ENCODE measurements at places on chromosomes 5 and 9.

GRCh38 chr9:98429613-98430012 lies 174.2 kb upstream of the TBC1D2 start:
- DNase-seq: peak; percentile 50

- DNase-seq: peak; percentile 96
Observed at GRCh38 chr9:108551030-108551841, 304.6 kb downstream of the ACTL7B start.

DNA sequence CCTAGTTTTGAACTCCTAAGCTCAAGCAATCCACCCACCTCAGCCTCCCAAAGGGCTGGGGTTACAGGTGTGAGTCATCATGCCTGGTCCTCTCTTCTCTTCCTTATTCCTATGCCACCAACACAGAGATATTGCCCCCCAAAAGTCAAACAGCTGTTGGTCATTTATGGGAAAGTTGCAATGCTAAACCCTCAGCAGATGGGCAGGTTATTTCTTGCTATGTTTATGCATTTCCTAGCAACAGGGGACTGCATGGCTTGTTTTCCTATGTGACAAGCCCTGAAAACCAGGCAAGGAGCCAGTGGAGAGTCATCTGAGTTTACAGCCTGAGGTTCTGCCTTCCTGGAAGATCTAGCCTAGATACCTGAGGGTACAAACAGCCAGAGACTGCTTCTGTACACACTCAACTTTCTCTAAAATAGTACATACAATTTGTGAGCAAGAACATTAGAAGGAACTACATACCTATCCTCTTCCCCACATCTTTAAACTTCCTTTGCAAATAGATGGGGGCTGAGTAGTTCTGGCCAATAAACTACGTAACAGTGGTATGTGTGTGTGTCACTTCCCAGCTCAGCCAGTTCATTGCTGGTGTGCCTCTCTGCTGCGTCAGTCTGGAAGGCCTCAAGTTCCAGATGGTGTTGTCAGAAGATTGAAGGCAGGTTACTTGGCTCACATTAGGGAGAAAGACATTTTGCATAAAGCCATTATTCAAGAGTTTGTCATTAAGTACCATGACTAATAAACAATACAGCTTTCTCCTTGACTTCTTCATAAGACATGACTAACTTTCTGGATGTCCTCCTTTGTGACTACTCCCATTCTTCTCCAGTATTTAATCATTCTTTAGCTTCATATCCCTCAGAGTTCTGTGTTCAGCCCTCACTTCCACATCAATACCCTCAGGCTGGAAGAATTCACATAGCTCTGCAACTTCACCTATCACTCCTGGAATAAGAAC lies 65.3 kb downstream of the CSNK1A1 start:
- peak; percentile 100 for DNase-seq

DNA sequence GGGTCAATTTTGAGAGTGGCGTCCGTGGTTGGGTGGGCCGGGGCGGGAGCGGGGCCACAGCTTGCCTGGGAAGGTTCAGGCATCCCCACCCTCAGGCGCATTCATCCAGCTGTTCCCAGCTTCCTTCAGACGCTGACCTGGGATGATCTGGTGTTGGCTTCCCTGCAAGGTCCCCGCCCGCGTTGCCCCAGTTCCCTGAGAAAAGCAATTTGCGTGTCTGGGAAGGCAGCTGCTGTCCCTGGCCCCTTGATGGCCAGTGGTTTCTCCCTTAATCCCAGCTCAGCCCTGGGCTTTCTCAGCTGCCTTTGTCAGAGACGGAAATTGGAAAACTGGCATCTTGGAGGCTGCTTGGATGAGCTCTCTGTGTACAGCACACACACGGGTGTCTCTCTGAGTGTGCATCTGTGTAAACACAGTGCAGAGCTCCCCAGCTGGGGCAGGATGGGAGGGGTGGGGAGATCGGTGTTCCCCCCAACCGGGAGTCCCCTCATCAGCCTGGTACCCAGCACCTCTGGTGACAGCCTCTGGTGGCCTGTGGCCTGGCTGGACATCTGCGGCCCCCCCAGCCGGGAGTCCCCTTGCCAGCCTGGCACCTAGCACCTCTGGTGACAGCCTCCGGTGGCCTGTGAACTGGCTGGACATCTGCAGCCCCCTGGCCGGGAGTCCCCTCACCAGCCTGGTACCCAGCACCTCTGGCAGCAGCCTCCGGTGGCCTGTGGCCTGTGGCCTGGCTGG lies 94.0 kb downstream of the COL5A1 start:
- no peak for DNase-seq

GRCh38 chr5:131563434-131564228 lies 71.4 kb downstream of the RAPGEF6 start:
- DNase-seq: no peak

GRCh38 chr9:17578911-17579793 lies at the start of gene SH3GL2:
TSS of gene SH3GL2 (plus strand) at chr9:17579066.
- DNase-seq: peak; percentile 70

DNA sequence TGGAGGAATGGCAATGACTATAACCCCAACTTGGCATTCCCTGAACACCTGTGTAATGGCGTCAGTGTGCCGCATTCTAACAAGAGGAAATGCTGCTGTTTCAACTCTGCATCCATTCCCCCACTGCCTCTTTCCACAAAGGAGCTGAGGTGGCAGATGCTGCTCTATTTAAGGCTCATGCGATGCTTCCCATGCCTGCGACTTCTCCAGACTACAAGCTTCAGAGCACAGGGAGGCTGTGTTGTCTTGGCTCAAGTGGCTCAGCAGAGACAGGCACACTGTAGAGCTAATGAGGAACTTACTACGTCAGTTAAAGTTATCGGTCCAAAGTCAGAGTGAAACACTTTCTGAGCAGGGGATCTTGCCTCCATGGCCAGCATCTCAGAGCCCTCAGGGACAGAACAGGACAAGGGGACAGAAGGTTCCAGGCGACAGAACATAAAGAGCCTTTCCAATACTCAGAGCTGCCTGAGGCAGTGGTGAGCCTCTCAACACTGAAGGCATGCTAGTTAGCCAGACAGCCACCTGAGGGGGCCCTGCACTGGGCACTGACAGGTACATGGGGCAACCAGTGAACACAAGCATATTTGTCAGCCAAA lies 21.8 kb downstream of the TNIP1 start:
- DNase-seq: peak; percentile 47

DNA sequence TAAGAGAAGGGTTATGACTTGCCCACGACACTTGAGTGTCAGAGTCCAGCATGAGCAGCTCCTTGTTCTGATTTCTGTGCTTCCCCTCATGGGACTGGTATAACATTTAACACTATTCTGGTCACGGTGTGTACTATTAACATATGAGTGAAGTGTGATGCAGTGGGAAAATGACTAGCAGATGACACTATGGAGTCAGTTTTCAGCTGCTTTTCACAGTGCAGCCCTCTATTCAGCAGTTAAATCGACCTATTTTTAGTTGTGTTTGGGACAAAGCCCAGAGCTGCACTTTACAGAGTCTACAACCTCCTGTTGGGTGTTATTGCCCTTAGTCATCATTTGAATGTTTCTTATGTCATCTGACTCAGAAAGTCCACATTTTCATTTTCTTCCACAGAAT lies 59.1 kb downstream of the CHSY3 start:
- peak; percentile 63 for DNase-seq

- peak; percentile 96 for DNase-seq
Observed at GRCh38 chr5:137078171-137078665, 420.9 kb downstream of the SPOCK1 start.

GRCh38 chr5:159864885-159865691 lies 51.2 kb upstream of the ADRA1B start:
- DNase-seq: peak; percentile 37

Measured in kidney tubule cell (primary cell).